ENCODE measurements at places on chromosomes 2 and 18. TPM values are rescaled to one million over a fixed set of nuclear protein-coding genes. Genes with fewer than 3 reads are reported as not detected.

CFAP221 gene
- not detected for total RNA-seq

LIMS4 gene
- 2.5 TPM for total RNA-seq

ONECUT2 gene
- under 0.01 TPM for total RNA-seq

ASIC4 gene
- total RNA-seq = not detected

GRB14 gene
- not detected for total RNA-seq

ZRANB3 gene
- 9.3 TPM for total RNA-seq

DNA sequence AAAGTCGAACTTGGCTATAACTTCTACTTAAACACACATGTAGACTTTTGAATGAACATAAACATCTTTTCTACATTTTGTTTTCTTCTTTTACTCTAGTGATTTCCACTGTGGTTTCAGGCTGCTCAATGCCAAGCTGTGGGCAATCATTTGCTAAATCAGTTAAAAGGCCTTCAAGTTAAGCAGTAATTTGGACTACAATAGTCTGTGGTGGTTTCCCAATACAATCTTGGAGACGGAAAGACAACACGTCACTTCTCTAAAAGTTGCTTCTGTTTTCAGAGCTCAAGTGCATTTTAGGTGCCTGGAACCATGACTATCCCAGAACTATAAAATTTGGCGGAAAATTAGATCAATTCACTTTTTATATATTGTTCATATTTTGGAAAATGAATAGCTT, 69.4 kb downstream of the TXNL1 start:
- H3K27ac ChIP-seq = no peak overlapping the region
- H3K36me3 ChIP-seq = no peaks in the 10 kb centered on the region
- H3K4me3 ChIP-seq = no peak overlapping the region
- DNase-seq = no peak
- no peaks in the 10 kb centered on the region for H3K27me3 ChIP-seq

GRCh38 chr2:188251034-188251433, 40.6 kb upstream of the GULP1 start:
- H3K36me3 ChIP-seq = no peaks in the 10 kb centered on the region
- no peaks in the 10 kb centered on the region for H3K4me1 ChIP-seq
- no peaks in the 10 kb centered on the region for H3K27me3 ChIP-seq
- no peak overlapping the region for H3K4me3 ChIP-seq
- H3K27ac ChIP-seq = no peak overlapping the region

DNA sequence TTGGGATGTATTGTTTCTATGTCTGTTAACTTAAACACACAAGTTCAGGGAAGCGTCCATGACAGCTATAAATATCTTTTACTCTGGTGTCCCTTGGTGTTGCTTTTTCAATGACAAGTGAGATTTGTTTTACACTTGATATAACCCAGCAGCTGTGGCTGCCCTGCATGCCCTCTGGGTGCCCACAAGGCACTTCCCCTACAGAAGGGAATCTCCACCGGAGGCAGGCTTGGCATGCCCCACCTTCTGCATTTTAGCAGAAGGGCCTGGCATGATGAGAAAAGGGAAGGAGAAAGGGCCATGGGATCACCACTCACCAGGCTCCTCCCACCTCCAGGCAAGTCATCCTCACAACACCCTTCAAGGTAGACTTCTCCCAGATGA, 68.7 kb downstream of the TMEM247 start:
- no peak overlapping the region for H3K27ac ChIP-seq
- no peaks in the 10 kb centered on the region for H3K27me3 ChIP-seq
- H3K4me1 ChIP-seq = peaks cover 3% of the 10 kb centered on the region
- no peak overlapping the region for H3K4me3 ChIP-seq
- DNase-seq = no peak

Measured in IMR-90 (cell line).